Left colon (tissue), 2 donors: ENCODE measurements at places on chromosomes 12 and 14. TPM values are rescaled to one million over a fixed set of nuclear protein-coding genes. Genes with fewer than 3 reads are reported as not detected.

Gene HOXC6
- total RNA-seq: not detected

Gene CLEC2D
- 6.2 TPM for total RNA-seq

Gene CIROP
- total RNA-seq: not detected

Gene SELPLG
- total RNA-seq: 5.1 TPM

Gene KRT1
- not detected for total RNA-seq

Gene EGLN3
- 161 TPM for total RNA-seq

Gene TPPP2
- total RNA-seq: 0.58 TPM

Gene SLC39A5
- 244 TPM for total RNA-seq

Gene LYZ
- 97.8 TPM for total RNA-seq

Gene LRRC43
- total RNA-seq: 0.24 TPM

Gene STAT6
- total RNA-seq: 214 TPM

Gene FSCB
- not detected for total RNA-seq

Gene APOF
- total RNA-seq: not detected

Gene FOS
- 877 TPM for total RNA-seq

Gene BIN2
- total RNA-seq: 8.0 TPM

Gene SIX6
- total RNA-seq: not detected

Gene CAPZA3
- not detected for total RNA-seq

Gene AMN
- total RNA-seq: 331 TPM

Gene C12orf50
- total RNA-seq: not detected

Gene NFE2
- 0.14 TPM for total RNA-seq

Gene FLRT2
- 7.5 TPM for total RNA-seq

Gene HVCN1
- total RNA-seq: 1.4 TPM

Gene PTPRO
- total RNA-seq: 21.9 TPM

Gene PFDN5
- 268 TPM for total RNA-seq

Gene SRP54
- 38.3 TPM for total RNA-seq

Gene CD27
- 1.3 TPM for total RNA-seq

Gene TMEM19
- total RNA-seq: 41.9 TPM

Gene GUCY2C
- 75.0 TPM for total RNA-seq

Gene CELA1
- total RNA-seq: not detected

Gene CLEC12A
- total RNA-seq: not detected

Gene BRMS1L
- 3.2 TPM for total RNA-seq

Gene KRT6B
- not detected for total RNA-seq

Gene TMPRSS12
- not detected for total RNA-seq

Gene C14orf93
- 11.9 TPM for total RNA-seq

Gene KRT78
- not detected for total RNA-seq

Gene SLC7A7
- total RNA-seq: 17.4 TPM

Gene LRTM2
- not detected for total RNA-seq

Gene ZNF384
- total RNA-seq: 47.8 TPM

Gene PRR4
- 1.0 TPM for total RNA-seq

Gene GPRC5D
- not detected for total RNA-seq

Gene PLEKHG7
- total RNA-seq: 0.84 TPM

Gene TAS2R20
- total RNA-seq: 1.7 TPM

Gene TSPAN19
- total RNA-seq: not detected

Gene KLRC3
- not detected for total RNA-seq

Gene VDR
- total RNA-seq: 154 TPM

Gene PLEKHD1
- total RNA-seq: 0.18 TPM

Gene PITPNM2
- 11.4 TPM for total RNA-seq

Gene NAV3
- total RNA-seq: 1.5 TPM

Gene OAS1
- total RNA-seq: 97.4 TPM
